Fibroblast of upper back skin (primary cell): ENCODE measurements at places on chromosomes 12 and 14.

- DNase-seq, result peak; percentile 57
Measured at GRCh38 chr12:27814851-27815591, 35.0 kb upstream of the MANSC4 start.

DNA sequence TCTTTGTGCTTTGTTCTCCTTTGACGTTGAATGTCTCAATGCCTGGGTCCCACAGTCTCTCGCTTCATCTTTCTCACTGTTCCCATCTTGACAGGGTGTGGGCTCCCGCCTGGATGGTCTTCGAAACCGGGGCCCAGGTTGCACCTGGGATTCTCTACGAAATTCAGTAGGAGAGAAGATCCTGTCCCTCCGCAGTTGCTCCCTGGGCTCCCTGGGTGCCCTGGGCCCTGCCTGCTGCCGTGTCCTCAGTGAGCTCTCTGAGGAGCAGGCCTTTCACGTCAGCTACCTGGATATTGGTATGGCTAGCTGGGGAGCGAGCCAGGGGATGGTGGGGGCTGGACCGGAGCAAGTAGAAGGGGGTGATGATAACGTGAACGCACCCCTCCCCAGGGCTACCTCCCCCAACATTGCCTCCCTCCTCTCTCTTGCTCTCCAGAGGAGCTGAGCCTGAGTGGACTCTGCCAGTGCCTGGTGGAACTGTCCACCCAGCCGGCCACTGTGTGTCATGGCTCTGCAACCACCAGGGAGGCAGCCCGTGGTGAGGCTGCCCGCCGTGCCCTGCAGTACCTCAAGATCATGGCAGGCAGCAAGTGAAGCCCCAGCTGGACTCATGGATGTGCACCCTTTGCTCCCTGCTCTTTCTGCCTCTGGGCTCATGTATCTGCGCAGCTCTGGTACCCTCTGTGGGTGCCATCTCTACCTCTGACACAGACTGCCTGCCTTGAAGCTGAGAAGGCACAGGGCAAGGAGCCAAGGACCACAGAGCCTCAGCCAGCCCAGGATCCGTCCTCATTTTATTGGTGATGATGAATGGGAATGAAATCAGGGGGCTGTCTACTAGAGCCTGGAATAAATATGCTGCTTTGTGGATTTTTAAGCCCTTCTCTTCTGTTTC, 1.5 kb downstream of the NPFF start:
- no peak for DNase-seq

DNA sequence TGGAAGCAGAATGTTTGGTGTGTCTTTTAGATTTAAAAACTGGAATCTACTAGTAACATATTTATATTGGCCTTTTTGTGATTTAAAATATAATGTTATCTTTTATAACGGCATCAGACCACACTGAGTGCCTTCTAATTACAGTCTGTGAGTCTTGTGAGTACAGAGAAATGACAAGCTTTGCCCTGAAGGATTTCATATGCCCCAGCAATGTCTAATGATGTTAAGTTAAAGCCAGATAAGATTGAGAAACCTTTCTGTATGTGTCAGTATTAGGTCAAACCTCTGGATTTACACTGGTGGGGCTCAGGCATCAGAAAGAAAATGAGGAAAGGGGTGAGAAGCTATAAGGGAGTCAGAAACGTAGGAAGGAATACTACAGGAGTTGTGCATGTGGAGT, 25.2 kb downstream of the PLEKHA5 start:
- DNase-seq, result no peak

GRCh38 chr14:62934439-62934838, 110.8 kb downstream of the KCNH5 start:
- no peak for DNase-seq

- DNase-seq, result no peak
Measured at GRCh38 chr12:20439626-20440025, 71.3 kb downstream of the PDE3A start.

- DNase-seq, result no peak
Measured at GRCh38 chr14:82626156-82627066, 1092.8 kb upstream of the SEL1L start.

- no peak for DNase-seq
Measured at GRCh38 chr12:122789637-122790036, 15.3 kb downstream of the CCDC62 start.

DNA sequence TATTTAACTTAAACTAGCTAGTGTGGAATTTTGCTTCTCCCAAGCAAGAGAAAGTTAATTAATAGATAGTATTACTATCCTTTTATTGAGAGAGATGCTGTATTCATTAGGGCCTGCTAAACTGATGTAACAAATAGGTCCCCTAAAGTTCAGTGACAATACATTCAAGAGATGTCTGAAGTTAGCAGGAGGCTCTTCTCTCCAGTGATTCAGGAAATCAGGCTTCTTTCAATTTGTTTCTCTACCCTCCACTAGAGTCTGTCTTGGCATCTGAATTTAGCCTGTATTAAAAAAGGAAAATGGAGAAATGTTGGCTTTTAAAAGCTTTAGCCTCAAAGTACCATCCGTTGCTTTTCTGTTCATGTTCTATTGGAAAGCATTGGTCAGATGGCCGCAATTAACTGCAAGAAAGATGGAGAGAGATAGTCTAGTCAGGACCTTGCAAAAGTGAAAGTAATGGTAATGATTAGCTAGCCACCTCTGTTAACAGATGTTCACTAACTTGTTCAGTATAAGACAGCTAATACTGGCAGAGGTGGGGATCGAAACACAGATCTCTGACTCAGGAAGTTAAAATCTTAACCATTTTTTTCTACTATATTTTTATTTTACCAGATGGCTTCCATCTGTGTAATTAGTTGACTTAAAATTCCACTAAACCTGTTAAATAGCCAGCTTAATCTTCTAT, 786.8 kb downstream of the TMTC2 start:
- DNase-seq, result peak; percentile 42

GRCh38 chr14:39568809-39569538, 136.7 kb upstream of the FBXO33 start:
- no peak for DNase-seq
